Hepatic stellate cell (primary cell): ENCODE measurements at places on chromosomes 6 and 20.

DNA sequence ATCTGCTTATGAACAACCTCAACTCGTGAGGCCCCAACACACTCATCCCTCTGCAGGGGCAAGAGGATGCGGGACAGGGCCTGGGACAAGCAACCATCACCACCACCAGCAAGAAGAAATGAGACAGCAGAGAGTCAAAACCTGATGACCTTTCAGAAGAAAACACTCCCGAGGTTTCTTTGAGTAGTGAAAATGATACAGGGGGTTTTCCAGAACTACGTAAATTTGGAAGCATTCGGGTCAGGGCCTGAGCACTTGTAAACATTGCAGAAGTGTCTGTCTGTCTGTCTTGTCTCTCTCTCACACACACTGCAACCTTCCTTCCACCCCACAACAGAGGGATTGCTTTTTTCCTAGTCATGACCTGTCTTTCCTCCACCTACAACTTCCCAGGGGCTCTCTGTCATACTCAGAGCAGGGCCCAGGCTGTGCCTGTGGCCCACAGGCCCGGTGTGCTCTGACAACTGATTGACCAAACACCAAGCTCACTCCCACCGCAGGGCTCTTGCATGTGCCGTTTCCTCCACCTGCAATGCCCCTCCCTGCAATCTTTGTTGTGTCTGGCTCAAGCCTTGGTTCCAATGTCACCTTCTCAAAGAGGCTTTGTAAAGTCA, 90.9 kb downstream of the BMP7 start:
- DNase-seq: no peak

- DNase-seq: peak; percentile 32
Measured at GRCh38 chr6:25324066-25324762, 45.0 kb downstream of the CARMIL1 start.

DNA sequence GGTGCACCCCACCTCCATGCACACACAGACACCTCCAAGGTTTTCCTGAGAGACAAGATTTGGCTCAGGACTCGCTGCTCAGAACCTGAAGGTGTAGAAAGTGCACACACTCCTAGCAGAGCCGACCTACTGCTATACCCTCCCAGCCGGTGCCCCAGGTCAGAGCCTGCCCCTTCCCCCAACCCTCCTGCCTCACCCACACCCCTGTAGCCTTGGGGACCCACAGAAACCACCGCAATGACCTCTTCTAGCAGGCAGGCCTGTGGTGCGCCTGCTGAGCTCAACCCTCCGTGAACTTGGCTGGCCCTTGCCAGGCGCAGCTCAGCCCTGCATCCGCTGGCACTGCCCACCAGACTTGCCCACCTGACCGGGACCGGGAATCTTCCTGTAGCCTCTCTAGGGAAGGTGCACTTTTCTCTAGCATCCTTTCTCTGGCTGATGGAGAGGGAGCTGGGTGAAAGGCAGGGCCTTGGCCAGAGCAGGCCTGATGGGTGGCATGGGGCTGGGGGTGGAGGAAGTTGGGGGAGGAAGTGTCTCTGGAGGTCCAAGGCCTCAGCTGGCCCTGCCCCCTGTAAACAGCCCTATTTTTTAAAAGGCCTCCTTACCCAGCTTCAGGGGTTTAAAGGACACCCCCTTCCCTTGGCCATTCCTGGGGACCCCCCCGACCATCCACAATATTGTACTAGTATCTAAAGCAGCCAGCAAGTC, 36.9 kb upstream of the SLCO4A1 start:
- DNase-seq: no peak

DNA sequence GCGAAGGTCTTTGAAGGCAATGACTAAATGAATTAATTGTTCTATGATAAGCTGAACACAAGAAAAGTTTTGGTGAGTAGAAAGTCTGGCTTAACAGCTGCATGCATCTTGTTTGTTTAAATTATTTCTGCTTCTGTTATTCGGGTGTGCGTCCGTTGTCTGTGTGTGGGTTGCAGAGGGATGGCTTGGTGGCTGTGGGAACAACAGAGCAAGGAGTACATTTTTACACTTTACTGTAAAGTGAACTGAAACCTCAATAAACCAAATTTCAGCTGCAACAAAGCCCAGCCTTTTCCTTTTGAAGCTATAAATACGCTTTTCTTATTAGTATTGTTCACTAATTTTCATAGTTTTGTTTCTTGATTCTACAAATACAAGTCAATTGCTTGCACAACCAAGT, 3.5 kb upstream of the LAMP5 start:
- DNase-seq: no peak

GRCh38 chr20:47024461-47024937, 129.9 kb downstream of the EYA2 start:
- DNase-seq: no peak

DNA sequence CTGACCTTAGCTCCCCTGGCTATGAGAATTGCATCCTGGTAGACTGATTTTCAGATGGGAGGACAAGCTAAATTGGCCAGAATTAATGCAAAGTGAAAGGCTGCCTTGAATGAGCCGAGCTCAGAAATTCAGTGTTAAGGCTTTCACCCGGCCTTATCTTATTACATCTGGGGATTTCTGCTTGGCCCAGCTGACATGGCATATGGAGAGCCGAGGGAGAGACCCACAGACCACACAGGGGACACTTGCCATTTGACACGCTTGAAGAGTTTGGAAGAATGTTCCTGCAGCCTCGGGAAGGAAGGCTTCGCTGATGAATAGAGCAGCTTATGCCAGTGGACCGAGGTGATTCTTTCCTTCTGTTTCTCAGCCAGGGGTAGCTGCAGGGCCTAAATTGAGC, 9.0 kb downstream of the MOCS3 start:
- no peak for DNase-seq

DNA sequence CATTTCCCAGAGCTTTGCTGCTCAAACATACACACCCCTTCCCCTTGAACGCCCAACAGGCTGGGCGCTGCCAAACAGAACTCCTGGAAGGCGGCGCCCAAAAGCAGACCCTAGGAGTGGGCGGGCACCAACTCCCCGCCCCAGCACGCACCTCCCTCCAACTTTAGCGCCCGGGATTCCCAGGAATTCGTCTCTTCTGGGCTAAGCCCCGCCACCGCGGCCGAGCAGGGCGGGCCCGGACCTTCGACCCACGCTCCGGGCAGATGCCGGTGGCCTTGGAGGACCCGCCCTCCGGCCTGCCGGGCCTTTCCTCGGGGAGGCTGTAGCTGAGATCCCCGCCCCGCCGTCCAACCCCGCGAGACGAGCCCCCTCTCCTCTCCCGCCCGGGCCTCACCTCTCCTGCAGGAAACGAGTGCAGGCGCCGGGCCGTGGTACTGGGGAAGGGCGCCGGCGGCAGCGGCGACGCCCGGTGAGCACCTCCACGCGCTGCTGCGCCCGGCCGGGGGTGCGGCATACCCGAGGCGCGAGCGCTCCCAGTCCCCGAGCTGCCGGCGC, 659 bp downstream of the MCUR1 start:
- peak; percentile 71 for DNase-seq

GRCh38 chr6:28442586-28442985, 705 bp downstream of the ZSCAN23 start:
- no peak for DNase-seq

- DNase-seq: no peak
Measured at GRCh38 chr20:38211200-38212097, 46.4 kb upstream of the TGM2 start.

DNA sequence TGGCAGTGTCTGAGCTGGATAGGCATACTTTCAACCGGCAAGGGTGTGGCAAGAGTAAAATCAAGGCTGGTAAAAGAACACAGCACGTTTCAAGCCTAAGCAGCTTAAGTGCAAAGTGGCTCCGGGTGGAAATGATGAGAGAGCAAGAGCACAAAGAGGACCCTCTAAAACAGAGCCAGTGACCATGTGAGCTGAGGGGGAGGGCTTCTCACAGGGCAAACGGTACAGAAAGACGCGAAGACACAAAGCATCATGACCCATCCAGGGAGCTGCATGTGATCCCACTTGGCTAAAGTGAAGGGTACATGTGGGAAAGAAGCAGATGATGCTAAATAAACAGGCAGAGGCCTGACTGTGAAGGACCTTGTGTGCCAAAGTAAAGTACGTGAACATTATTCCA, 25.7 kb downstream of the FKBP5 start:
- no peak for DNase-seq

DNA sequence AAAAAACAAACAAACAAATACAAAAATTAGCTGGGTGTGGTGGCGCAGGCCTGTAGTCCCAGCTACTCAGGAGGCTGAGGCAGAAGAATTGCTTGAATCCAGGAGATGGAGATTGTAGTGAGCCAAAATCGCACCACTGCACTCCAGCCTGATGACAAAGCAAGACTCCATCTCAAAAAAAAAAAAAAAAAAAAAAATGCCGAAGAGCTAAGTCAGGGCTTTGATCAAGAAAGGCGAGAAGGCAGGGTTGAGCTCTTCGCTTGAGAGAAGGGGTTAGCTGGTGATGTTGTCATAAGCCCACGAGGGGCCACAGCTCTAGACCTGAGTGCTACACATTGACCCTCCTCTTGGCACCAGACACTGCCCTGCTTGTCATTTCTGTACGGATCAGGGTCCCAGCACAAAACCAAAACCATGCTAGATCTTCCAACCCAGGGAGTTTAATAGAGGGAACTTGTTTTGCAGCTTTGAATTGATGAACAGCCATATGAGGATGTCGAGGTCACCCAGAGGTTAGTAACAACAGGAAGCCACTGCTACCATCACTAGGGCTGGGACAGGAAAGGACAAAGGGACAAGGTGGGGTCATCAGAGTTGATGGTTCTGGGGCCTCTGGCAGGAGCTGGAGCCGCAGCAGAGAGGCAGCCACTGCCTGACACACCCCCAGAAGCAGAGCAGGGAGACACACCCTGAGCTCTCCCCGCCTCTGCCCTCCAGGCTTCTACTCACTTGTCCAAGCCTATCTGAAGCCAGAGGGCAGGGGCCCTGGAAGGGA, 122.7 kb downstream of the SNX5 start:
- no peak for DNase-seq

DNA sequence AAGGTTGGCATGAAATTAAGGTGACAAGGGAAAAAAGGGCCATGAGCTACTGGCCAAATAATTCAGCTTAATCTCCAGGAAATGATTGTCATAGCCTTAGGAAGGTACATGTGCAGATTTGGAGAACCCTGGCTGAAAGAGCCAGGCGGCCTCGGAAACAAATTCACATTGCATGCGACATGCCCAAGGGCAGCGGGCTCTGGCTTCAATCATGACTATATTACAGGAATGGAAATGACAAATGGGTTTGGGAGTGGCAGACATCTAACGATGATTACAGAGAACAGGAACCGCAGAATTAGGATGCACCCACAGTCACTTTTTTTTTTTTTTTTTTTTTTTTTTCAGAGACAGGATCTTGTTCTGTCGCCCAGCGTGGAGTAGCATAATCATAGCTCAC, 112.4 kb upstream of the SALL4 start:
- DNase-seq: no peak

GRCh38 chr20:50330504-50331313, 140.1 kb downstream of the CEBPB start:
- DNase-seq: no peak

GRCh38 chr20:15836634-15837033, 736.6 kb downstream of the KIF16B start:
- DNase-seq: no peak

- peak; percentile 17 for DNase-seq
Measured at GRCh38 chr6:70371454-70372105, 41.7 kb upstream of the FAM135A start.

DNA sequence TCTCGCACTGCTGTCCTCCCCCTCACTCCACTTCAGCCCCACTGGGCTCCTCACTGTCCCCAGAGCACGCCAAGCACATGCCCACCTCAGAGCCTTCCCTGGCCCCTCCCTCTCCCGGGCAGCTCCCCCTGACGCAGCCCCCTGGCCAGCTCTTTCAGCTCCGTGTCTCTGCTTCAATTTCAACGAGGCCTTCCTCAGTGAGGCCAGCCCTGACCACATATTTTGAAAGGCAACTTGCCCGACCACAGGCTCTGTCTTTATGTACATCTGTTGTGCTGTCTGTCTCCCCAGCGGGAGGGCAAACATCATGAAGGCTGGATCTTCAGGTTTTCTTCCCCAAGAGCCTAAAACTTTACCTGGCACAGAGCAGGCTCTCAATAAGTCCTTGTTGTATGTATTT, 44.6 kb downstream of the JPH2 start:
- peak; percentile 46 for DNase-seq

- no peak for DNase-seq
Measured at GRCh38 chr6:167416676-167417430, 92.0 kb downstream of the TTLL2 start.

- no peak for DNase-seq
Measured at GRCh38 chr6:73657201-73657600, 3.4 kb upstream of the SLC17A5 start.

GRCh38 chr20:45407783-45408645, at the start of gene DBNDD2:
Gene DBNDD2, plus strand, starts transcription at chr20:45408289. Its CDS starts 179 bp downstream, at chr20:45408468.
- DNase-seq: peak; percentile 19

DNA sequence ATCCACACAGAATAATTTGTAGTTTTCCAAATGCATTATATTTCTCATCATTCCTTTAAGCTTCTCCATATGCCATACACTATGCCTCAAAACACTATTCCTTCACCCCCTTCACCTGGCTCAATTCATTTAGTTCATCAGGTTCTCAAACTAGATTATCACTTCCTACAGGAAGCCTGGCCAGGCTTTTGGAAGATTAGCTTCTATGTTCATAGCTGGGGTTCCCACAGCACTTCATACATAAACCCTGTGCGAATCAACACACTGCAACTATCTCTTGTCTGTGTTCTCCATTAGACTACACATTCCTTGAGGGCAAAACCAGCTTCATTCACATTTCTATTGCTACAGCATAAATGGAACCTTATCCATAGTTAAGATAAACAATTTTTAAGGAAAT, 40.5 kb upstream of the PLN start:
- no peak for DNase-seq

DNA sequence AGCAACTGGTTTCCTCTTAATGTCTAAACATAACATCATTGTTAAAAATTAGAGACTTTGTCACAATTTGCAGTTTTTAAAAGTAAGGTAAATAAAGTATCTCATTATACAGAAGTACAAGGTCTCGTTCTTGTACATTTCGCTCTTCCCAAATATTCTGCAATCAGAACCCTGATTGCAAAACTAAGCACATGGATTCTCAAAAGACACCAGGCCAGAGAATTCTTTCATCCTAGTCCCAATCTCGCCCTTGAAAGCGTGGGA, 355 bp upstream of the AKAP7 start:
- DNase-seq: no peak

- DNase-seq: no peak
Measured at GRCh38 chr20:24968278-24968800, 19.3 kb downstream of the CST7 start.
